ENCODE measurements at places on chromosomes 3 and 15. TPM values are rescaled to one million over a fixed set of nuclear protein-coding genes. Genes with fewer than 3 reads are reported as not detected.

DNA sequence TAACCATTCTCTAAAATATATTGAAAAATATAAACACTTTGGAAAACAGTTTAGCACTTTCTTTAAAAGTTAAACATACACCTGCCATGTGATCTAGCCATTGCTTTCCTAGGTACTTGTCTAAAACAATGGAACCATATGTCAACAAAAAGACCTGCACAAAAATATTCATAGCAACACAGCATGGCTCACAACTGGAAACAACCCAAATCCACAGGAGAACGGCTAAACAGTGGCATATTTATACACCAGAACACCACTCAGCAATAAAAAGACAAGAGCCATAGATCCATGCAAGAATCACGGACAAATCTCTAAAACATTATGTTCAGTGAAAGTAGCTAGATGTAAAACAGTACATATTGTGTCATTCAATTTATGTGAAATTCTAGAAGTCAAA, 221.3 kb upstream of the UBE2E2 start:
- DNase-seq = no peak

- DNase-seq = no peak
Observed at GRCh38 chr3:70970952-70971351, 612.6 kb downstream of the FOXP1 start.

- peak; percentile 72 for DNase-seq
Observed at GRCh38 chr3:27483117-27484014, 818 bp downstream of the SLC4A7 start.

DNA sequence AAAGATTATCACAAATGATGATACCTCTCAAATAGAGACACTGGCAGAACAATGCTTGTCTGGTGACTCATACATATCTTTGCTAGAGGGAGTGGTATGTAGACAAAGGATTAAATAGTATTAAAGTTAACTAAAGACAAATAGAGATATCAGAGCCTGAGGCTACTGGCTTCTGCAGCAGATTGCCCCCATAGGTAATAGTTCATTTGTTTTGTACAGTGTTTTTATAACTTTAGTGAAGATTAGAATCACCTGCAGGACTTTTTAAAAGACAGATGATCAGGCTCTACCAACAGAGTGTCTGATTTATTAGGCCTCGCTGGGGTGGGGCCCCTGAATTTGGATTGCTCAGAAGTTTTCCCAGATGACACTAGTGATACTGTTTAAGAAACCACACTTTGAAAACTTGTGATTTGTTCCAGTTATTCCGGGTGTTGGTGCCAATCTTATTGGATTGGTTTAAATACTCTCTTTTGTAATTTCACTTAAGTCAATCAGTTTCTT, 96.4 kb downstream of the NAALADL2 start:
- DNase-seq = no peak

- peak; percentile 63 for DNase-seq
Observed at GRCh38 chr3:14921811-14922705, 25.3 kb upstream of the NR2C2 start.

- DNase-seq = no peak
Observed at GRCh38 chr3:169869484-169870220, at the start of gene LRRC31. Gene LRRC31 (minus strand): TSS chr3:169869935. CDS start chr3:169869807, 128 bp downstream.

- no peak for DNase-seq
Observed at GRCh38 chr3:19264424-19264823, 116.1 kb downstream of the KCNH8 start.

- peak; percentile 52 for DNase-seq
Observed at GRCh38 chr3:194091141-194091540, 44.8 kb upstream of the HES1 start.

DNA sequence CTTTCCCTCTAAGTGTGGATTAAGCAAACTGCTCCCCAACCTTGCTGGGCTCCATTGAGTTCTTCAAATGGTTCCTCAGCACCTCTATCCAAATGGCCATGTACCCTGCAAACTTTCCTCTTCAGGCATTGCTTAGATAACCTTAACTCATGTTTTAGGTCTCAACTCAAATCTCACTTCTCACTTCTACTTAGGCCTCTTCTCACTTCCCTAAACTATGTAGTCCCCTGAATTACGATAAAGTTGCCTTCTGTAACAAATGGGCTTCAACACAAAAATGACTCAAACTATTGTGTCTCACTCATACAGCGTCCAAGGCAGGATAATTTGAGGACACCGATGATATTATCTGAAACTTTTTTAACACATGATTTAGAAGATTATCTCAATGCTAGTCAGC, 62.4 kb upstream of the STAC start:
- no peak for DNase-seq

GRCh38 chr3:99878005-99878404, 60.3 kb downstream of the CMSS1 start:
- DNase-seq = no peak

GRCh38 chr15:61155741-61156700, 73.1 kb downstream of the RORA start:
- DNase-seq = peak; percentile 76

- no peak for DNase-seq
Observed at GRCh38 chr3:172559020-172559419, 35.8 kb upstream of the TNFSF10 start.

DNA sequence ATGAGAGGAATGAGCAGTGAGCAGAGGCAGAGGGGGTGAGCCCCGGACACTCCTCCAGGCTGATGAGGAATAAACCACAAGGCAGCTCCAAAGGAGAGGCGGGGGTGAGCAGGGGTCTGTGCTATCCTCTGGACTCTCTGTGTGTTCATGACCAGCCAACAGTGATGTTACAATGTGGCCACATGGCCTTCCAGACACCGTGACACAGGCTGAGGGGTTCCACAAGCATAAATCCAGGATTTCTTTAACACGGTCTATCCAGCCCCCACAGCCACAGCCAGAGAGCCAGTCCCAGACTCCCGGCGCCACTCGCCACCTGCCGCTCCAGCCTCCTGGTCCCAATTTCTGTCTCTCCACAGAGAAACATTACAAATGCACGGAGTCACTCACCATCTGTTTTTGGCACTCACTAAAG, 24.4 kb downstream of the XXYLT1 start:
- DNase-seq = peak; percentile 42

DNA sequence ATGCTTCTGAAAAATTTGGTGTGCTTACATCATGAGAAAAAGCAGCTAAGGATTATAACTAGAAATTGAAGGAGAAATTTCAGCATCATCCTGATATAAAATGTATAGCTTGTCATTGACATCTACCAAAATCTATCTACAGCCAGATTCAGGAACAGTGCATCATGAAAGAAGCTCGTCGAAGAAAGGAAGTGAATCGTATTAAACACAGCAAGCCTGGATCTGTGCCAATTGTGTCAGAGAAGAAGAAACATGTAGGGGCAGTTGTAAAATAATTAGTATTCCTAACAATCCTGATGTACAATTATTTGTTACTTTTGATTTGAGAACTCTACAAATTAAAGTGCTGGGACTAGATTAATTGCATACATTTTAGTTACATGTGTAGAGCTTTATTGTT, 37.2 kb downstream of the AP4E1 start:
- no peak for DNase-seq

DNA sequence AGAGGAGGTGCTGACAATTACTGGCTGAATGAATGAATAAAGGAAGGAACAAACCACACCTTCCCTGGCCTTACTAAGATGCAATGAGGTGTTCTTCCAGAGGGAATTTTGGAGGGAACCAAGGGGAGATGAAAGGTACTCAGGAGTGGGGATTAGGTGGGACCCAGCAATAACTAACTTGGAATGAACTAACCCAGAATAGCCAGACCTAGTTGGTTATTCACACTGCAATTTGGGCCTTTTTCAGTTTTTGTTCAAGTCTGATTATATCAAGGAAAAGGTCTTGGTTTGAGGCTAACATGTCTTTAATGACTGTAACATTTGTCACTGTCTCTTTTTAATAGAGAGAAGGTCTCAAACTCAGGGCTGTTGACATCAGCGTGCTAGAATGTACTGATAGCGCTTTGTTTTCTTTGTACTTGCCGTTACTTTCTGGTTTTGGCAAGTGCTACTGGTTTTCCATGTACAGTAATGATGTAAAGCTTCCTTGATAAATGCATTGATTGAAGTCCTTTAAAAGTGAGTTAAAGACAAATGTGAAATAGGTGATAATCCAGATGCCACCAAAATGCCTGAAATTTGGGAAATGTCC, 3.2 kb upstream of the PLXND1 start:
- no peak for DNase-seq

- no peak for DNase-seq
Observed at GRCh38 chr15:41161736-41162135, 45.7 kb upstream of the INO80 start.

- no peak for DNase-seq
Observed at GRCh38 chr3:9897408-9898372, 5.0 kb upstream of the IL17RE start.

DNA sequence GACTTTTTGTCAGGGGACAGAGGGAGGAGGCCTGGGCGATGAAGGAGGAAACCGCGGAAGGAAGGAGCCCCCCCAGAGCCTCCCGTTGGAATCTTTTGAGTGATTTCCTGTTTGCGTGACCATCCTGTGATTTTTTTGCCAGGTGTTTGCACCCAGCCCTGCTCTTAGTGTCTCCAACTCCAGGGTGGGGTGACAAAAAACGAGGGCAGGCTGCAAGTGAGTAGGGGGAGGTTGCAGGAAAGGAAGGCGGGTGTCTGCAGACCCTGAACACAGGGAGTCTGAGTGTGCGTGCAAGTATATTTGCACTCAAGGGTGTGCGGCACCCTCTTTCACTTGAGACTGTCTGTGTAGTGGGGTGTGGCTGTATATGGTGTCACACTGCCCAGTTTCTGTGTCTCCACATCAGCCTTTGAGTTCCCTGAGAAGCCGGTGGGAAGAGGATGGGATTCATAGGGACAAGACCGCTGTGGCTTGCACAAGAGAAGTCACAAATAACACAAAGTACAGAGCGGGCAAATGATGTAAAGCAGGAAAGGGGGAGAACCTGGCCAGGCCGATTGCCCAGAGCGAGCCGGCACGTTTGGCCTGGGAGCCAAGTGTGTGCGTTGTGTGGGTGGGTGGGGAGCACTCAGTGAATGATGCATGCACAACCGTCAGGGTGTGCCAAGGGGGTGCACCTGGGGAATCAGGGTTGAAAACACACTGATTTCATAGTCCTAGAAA, 6.6 kb downstream of the ISLR2 start:
- DNase-seq = no peak

DNA sequence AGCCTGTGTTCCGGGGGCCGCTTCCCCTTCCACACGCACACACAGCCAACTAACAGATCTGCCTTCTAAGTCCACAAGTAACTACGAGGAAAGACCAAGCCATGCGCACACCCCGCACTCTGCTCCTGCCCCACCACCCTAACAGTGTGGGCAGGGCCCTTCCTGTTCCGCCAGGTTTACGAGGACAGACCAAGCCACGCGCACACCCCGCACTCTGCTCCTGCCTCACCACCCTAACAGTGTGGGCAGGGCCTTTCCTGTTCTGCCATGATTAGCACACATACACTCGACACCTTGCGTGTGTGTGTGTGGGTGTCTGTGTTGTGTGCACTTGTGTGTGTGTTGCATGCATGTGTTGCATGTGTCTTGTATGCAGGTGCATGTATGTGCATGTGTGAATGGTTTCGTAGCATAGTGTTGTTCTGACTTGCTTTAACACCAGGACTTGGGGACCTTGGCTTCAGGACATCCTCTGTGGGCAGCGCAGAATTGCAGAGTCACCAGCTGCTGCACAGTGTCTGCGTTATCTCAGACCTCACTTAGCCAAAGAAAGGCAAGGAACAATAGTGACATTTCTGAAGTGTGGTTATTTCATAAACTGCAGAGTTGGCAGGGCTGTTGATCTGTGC, 114.4 kb downstream of the CHSY1 start:
- DNase-seq = no peak

DNA sequence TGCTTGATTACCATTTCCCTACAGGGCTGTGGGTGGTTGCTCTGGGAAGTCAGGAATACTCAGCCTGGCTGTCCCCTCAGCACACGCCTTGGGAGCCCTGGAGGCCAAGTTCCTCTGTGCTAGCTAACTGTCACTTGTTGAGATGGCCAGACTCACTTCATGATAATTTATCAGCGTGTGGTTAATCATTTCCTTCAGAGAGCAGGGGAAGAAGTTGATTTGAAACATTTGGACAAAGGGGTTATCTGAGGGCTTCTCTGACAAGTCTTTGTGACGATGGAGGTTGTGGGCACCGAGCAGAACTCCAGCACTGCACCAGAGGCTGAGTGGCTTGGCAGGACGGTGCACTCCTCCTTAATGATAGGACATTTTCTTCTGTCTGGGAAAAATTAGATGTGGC, 61.9 kb downstream of the WHAMM start:
- peak; percentile 38 for DNase-seq

DNA sequence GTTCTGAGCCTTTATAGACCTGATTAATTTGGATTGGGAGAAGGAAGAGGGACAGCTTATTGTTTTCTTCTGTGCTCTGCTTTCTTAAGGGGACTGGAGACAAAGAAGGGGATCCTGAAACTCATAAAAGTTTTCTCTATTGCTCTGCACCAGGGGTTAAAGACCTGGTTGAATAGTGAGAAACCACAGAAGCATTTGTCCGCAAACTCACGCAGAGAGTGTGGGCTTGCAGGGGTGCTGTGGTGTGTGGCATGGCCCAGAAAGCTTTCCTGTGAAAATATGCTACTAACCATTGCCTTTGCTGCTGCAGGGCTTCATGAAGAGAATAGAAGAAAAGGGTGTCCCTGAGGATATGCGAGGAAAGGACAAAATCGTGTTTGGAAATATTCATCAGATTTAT, 73.1 kb upstream of the UMPS start:
- DNase-seq = no peak

- peak; percentile 84 for DNase-seq
Observed at GRCh38 chr3:194133661-194134230, 2.2 kb upstream of the HES1 start.

DNA sequence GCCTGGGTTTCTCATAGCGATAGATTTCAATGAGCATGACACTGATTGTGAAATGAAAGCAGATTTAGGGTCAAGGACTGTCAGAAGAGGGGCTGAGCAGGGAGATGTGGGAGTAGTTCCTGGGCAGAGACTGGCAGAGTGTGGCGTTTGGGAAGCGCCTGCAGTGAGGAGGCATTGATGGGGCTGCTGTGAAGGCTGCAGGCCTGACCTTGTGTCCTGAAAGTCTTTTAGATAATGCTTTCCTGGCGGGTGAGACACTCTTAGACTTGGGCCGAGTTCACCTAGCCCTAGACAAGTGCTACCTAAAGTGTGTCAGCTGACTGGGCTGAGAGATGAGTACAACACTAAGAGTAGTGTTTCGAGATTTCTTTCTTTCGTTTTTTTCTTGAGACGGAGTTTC, 20.7 kb downstream of the USP13 start:
- no peak for DNase-seq

GRCh38 chr3:56025326-56025725, 442.9 kb downstream of the ERC2 start:
- DNase-seq = no peak

- DNase-seq = no peak
Observed at GRCh38 chr3:27253831-27254230, 115.4 kb downstream of the NEK10 start.

GRCh38 chr3:187955587-187955952, 198.4 kb upstream of the LPP start:
- no peak for DNase-seq

- no peak for DNase-seq
Observed at GRCh38 chr3:47713655-47714054, 68.0 kb downstream of the SMARCC1 start.

Gene ANKRD34C
- not detected for total RNA-seq

Gene RLBP1
- not detected for total RNA-seq

Gene AGBL1
- 0.23 TPM for total RNA-seq

Gene ALPK3
- 0.42 TPM for total RNA-seq

Gene COL6A5
- total RNA-seq = 0.15 TPM

Gene TPRG1
- total RNA-seq = 29.4 TPM

Gene EXD1
- not detected for total RNA-seq

Gene GOLGA8N
- total RNA-seq = 23.3 TPM

Gene NAALADL2
- 9.1 TPM for total RNA-seq

Gene ZBTB20
- 32.1 TPM for total RNA-seq

Gene ANKRD63
- total RNA-seq = not detected

Gene CCNB2
- total RNA-seq = 14.1 TPM

Gene UROC1
- not detected for total RNA-seq

Gene CTXN2
- total RNA-seq = not detected

Gene ZMYND10
- total RNA-seq = 1.9 TPM

Measured in suprapubic skin (tissue), 4 donors.